ENCODE measurements at places on chromosomes 7 and 10. TPM values are rescaled to one million over a fixed set of nuclear protein-coding genes. Genes with fewer than 3 reads are reported as not detected.

SAMD9 gene
- 15.3 TPM for total RNA-seq

DNA sequence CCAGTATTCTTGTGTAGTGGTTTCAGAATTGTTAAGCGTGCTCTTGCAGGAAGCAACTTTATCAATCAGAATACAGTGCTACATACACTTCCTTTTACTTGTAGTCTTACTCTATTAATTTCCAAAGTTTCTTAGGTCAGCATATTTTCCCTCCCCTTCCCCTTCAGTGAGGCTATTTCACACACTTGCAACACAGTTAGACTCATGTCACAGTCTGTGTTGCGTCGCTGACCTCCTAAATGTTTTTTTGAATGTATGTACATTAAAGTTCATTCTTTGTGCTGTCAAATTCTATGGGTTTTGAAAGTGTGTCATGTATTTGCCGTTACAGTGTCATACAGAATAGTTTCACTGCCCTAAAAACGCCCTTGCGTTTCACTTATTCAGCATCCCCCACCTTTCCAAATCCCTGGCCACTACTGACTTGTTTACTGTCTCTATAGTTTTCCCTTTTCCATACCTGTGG, 5.4 kb upstream of the HKDC1 start:
- no peak for DNase-seq

- DNase-seq: no peak
Observed at GRCh38 chr7:29345590-29345989, 151.0 kb downstream of the CHN2 start.

GRCh38 chr10:45470098-45471012, 96.3 kb downstream of the ALOX5 start:
- no peak for DNase-seq

DNA sequence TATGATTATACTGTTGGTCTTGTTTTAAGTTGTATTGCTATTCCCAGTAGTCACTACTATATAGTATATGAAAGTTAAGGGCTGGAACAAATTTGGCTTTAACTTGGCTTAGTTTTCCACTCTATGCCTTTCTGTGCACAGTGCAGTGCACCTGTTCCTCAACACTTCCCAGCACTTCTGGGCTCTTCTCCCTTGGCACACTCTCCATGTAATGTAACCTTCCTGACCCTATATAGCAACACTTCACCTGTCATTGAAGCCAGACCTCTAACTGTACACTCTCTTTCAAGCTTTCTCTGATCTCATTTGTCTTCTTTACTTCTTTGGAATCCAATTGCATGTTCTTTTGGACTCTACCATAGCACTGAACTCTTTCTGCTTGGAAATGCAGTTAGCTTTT, 83.9 kb upstream of the SMIM30 start:
- DNase-seq: no peak

DNA sequence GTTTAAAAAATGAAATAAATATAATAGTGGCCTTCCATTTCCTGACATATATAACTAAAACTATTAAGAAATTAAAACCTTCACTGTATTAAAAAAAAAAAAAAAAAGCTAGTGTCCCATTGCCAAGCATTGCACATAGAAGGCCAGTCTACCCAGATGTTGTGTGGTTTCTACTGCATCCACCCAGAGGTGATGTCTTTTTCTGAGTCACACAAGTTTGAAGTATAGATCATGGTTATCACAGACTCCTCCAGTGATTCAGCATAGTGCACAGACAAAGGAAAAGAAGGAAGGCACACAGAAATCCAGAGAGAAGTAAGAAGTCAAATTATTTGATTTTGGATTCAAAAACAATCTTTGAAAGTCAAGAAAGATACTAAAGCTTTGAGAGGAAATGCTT, 429.0 kb downstream of the ETV1 start:
- DNase-seq: no peak

DNA sequence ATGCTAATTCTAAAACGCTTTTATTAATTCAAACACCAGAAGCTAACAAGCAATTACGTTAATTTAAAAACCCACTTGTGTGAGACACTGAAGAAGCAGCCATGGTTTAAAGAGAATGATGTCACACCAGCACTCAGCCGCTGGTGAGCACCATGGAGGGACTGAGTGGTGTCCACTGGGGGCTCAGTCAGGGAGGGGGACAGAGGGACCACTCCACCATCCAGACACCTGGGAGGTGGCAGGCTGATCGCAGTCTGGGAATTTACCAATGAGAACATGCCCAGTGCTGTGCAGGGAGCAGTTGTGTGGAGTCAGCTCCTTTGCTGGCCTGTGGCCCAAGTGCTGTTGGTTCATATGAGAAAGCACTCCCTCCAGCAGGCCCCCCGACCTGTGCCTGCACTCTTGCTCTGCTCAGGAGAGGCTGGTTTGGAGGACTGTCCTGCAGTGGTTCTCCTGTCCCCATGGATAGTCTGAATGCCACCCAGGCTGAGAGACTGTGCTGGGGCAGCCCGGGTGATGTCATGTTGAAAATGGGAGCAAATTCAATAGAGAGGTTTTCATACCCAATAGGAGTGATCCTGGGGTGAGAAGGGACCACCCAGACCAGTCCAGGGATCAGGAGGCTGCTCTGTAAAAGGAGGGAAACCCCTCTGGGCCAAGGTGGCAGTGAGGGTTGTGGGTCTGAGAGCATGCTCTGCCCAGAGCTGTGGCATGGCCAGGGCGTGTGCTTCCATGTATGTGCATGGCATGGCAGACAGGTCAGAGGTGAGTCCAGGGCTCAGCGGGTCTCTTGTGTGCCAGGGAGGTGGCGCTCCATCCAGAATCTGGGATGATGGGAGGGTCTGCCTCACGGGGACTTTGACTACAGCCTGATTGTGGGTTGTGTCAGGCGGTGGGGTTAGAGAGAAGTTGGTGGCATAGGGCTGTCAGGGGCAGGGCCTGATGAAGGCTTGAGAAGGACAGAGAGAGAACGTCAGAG, 12.7 kb downstream of the ADCY1 start:
- no peak for DNase-seq

DNA sequence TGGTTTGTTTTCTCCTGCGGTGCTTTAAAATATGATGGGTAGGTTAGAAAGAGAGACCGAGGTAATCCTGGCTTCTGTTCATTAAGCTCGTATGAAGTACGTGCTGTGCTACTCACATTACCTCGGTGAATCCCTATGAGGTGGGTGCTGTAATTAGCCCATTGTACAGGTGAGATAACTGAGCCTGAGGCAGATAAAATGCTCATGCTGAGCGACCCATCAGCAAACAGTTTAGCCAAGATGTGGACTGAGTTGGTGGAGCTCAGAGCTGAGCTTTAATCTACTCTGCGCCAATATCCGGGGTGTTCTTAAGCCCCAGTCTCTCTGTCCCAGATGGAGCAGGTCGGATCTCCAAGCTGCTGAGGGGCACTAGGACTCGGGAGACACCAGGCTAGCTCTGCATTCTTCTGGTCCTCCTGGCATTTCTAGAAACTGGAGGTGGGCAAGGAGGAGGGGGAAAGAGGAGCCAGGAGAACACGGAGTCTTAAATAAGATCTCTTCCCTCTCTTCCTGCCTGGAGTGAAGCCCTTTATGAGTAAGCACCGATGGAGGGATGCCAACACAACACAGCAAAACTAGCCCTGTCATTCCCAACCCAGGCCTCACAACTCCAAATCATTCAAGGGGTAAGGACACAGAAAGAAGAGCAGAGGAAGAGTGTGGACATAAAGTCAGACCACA, 458.5 kb downstream of the KCNMA1 start:
- DNase-seq: no peak

- DNase-seq: no peak
Observed at GRCh38 chr10:115818012-115818411, 455.0 kb downstream of the GFRA1 start.

GRCh38 chr10:123633636-123634035, 32.5 kb upstream of the GPR26 start:
- DNase-seq: no peak
